Breast epithelium (tissue), 4 donors: ENCODE measurements at places on chromosomes 5 and 9.

- no peak for DNase-seq
These were observed 20.3 kb upstream of the SH3RF2 start for GRCh38 chr5:145915970-145916638.

DNA sequence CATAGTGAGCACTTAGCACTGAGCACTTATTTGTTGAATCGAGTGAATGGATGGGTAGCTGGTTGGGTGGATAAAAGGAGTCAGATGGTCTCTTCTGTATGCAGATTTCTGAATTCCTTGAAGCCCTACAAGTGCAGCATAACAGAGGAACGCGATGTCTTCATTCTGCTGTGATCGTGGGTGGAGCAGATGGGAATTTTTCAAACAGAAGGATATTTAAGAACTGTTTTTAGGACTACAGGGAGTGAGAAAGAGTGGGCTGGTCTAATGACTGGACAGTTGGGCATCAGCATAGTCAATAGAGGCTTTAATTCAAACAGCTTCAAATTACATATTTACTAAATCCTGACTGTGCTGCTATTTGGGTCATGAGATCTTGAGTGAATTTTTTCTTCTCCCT, 253.2 kb downstream of the CEMIP2 start:
- no peak for DNase-seq

GRCh38 chr5:124745928-124746915, at the start of gene ZNF608:
Gene ZNF608 (minus strand): TSS chr5:124746639. CDS start chr5:124744989, 1,650 bp downstream.
- no peak for DNase-seq

DNA sequence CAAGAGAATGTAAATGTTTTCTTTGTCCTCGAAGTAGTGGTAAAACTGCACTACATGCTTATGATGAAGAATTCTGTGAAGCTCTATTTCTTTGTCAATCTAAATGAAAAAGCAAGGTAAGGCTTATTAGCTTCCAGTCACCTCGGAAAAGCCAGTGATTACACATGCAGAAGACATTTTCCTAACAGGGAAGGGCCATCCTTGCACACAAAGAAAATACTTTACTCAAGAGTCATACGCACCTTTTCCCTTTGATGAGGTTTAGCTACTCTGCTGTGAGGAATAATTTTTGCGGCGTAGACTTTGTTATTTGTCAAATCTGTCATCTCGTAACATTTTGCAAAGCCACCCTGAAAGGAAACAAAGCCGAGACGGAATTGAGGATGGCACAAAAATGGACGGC, 1.1 kb downstream of the PLK2 start:
- DNase-seq: no peak

DNA sequence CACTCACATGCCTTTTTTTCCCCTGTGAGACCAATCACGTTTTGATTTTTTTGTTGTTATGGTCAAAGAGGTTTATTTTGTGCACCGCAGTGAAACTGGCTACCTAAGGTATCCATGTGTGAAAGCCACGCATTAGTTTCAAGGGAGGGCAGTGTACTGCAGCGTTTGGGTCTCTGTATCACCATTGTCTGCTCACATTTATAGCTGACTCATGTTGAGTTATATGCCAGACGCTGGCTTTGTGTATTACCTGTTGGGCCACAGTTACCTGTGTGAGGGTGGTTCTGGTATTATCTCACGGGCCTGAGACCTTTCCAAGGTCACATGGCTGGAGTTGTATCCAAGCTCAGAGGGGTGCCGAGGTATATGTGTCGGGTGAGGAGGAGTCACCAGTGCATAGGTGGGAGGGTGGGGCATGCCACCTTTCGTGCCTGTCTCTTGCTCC, 75.8 kb downstream of the ARHGAP26 start:
- no peak for DNase-seq

- DNase-seq: no peak
These were observed 448.6 kb downstream of the PLK2 start for GRCh38 chr5:58011301-58011700.

DNA sequence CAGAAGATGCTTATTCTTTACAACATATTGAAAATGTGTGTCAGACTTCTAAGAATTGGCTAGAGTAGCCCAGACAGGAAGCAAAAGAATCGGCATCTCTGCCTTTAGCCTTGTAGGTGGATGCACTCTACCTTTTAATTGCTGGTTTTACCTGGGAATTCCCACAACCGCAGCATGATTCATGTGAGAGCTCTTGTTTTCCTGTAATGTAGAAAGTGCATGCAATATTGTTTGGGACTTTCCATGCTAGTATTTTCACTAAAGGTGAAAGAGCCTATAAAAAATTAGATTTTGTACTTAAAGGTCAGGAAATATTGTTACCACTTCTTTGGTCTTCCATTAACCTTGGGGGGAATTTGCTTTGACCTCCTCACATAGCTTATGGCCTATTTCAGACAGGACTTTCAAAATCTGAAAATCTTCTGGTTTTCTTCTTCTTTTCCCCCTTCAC, 89.8 kb downstream of the NTRK2 start:
- DNase-seq: no peak

GRCh38 chr9:86723346-86723745, 224.0 kb downstream of the GAS1 start:
- DNase-seq: no peak
